ENCODE measurements at places on chromosomes 7 and 10.

- DNase-seq: no peak
Observed at GRCh38 chr7:141410353-141411000, 140.7 kb upstream of the AGK start.

DNA sequence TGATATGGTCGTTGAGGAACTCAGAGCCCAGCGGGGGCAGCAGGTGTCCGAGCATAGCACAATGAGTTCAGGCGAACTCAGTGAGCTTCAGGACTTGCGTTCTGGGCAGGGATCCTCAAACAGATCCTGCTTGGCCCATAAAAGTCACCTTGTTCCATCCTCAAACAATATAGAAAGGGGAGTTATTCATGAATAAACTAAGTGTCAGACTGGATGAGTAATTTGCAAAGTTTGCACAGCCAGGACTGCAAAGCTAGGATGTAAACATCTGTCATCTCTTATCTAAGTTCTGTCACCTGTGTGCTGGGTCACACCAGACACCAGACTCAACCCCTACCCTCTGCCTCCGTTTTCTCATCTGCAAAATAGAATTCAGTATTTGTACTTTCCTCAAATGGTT is 58.0 kb upstream of the PFKP start:
- DNase-seq: no peak

DNA sequence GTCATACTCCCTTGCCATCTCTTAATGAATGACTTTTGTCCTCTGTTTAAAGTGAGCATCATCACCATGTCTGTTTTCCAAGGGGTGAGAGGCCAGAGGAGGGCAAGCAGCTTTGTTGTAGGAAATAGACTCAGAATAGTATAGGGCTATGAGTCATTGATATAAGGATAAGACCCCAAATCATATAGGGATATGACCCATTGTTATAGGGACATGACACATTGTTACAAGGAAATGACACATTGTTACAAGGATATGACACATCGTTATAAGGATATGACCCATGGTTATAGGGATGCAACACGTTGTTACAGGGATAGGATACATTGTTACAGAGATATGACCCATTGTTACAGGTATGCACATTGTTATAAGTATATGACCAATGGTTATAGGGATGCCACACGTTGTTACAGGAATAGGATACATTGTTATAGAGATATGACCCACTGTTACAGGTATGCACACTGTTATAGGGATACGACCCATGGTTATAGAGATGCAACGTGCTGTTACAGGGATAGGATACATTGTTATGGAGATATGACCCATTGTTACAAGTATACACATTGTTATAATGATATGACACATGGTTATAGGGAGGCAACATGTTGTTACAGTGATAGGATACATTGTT is 311.1 kb upstream of the ADARB2 start:
- DNase-seq: no peak

DNA sequence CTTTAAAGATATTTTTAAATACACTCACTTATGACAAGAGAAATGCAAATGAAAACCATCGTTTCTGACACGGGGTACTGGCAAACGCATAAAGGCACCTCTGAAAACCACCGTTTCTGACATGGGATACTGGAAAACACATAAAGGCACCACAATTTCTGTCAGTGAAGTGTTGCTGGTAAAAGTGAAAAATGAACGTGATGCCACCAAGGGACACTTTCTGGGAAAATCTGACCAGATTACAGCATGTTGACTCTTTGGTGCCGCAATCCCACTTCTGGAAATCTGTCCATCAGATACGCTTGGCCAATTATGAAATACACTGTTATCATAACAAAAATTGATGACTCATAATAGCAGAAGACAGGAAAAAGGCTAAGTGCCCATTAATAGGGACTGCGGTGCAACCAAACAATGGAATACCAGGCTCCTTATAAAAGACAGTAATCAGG is 131.7 kb downstream of the ZMYND11 start:
- DNase-seq: no peak

GRCh38 chr7:139181404-139181803 is 49.6 kb upstream of the UBN2 start:
- DNase-seq: no peak

DNA sequence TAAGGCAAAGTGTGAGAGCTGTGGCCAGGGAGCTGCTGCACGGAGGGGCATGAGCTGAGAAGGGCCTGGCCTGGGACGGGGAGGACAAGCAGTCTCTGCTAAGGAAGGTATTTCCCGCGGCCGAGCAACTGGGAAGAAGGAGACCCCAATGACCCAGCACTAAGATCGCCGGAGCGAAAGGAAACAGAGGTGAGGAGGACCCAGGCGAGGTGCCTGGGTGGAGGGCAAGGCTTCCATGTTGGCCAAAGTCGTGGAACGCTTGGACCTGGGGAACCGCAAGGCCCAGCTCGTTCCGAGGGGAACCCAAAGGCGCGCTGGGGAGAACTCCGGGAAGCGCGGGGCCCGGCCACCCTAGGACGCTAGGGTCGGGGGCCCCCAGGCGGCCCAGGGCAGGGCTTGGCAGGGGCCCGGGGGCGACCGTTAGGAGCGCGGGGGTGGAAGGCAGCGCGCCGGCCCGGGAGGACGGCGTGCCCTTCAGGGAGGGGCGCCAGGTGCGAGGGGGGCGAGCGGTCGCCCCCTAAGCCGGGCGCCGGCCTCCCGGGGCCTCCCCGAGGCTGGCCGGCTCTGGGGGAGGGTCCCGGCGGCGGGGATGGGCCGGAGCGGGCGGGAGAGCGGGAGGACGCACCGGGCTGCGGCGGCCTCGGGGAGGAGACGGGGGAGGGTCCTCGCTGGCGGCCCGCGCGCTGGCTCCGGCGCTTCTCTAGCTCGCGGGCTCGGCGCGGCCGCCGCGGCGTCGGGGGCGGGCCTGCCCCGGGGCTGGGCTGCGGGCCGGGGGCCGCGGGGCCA is 545 bp downstream of the GIGYF1 start:
- no peak for DNase-seq

DNA sequence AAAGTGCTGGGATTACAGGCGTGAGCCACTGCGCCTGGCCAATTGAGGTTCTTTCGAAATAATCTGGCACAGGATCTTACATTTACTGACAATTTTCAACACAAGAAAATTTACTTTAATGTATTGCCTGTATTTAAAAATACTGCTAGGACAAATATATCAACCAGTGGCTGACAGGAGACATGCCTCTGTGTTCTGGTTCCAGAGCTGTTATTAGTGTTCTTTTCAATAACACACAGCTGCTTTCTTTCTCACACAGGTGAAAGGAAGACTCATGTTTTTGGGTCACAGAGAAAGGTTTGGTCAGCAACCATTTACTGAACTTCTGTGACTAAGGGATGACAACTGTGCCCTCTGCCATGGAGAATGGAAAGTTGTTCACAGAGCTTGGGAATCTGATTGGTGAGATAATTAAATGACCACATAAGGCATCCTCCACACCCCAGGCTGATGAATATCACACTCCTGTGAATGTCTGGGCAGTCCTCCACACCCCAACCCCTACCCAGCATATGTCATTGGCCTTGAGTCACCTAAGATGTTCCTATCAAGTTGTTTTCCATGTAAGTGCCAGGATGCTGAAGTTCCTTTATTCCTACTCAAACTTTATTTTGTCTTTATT is 180.1 kb downstream of the RAPGEF5 start:
- no peak for DNase-seq

GRCh38 chr10:70132098-70133029 is at the start of gene AIFM2:
Gene AIFM2 (minus strand): TSS chr10:70132825. CDS start chr10:70124084, 8,741 bp downstream.
- DNase-seq: peak; percentile 38

- no peak for DNase-seq
Observed at GRCh38 chr7:128387216-128388144, 22.3 kb downstream of the IMPDH1 start.

GRCh38 chr10:44963772-44964633 is 4.4 kb downstream of the RASSF4 start:
- no peak for DNase-seq

DNA sequence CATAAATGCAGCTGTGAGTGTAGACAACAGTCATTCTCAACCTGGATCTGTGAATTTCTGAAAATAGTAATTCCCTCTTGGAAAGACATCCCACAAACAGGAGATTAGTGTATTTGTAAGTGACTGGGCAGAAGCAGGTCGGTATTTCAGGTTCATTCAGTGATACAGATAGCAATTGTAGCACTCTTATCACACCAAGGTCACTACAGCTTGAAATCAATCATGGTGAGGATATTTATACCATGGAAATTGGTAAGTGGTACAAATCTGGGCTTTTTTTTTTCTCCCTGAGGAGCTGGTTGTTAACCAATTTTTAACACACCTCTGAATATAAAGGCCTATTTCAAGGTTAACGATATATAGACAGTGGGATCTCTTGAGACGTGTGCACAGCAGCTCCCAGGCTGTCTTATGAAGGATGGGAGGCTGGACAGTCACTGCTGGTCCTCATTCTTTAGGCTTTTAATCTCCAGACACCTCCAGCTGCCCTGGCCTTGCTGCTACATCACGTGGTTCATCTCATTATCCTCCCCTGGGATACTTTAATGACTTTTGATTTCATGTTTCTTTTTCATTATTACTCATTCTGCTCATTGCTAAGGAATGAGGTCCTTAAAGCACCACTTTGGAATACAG is 87.1 kb downstream of the ITGA8 start:
- DNase-seq: no peak

DNA sequence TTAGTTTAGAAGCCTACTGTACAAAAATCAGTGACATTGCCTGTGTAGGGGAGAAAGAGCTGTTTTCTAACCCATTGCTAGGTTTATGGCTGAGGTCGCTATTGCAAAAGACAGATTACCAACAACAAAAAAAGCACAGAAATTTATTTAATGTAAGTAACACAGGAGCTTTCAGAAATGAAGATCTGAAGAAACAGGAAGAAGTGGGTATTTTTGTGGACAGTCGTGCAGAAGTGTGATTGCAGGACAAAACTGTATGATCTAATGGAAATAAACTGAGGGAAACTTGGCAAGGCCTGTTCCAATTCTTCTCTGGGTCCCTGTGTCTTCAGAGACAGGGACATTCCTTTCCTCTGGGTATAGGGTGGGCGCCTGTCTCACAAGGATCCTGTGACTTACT is 87.4 kb downstream of the APBB1IP start:
- DNase-seq: no peak

- DNase-seq: no peak
Observed at GRCh38 chr7:66333443-66333842, 128.3 kb downstream of the TPST1 start.
